ENCODE measurements at places on chromosomes 16 and 17.

DNA sequence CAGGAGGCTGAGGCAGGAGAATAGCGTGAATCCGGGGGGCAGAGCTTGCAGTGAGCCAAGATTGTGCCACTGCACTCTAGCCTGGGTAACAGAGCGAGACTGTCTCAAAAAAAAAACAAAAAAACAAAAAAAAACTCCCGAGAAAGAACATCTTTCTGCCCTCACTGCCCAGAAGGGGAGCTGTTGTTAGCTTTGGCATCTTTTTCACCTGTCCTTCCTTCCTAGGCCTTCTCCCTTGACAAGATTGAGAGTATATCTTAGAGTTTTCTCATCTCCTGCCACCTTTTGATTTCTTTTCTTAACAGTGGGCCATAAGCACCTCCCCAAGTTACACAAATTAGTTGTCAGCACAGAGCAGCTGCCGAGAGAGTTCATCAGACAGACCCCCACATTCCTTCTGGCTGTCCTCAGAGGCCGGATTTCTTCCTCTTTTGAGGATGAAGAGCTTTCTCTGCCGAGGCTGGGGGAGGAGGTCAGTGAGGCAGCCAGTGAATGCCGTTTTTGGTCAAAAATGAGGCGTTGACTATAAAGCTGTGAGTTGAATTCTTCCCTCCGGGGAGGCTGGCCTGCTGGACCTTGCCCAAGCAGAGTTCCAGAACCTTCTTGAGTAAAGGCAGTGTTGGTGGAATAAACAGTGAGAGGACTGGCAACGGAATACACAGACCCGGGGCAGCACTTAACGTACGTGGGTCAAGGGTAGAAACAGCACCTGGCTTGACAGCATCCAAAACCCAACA lies 127.0 kb downstream of the ABCC6 start:
- no peak for DNase-seq

GRCh38 chr16:15880434-15881308 lies 7.7 kb downstream of the CEP20 start:
- no peak for DNase-seq

DNA sequence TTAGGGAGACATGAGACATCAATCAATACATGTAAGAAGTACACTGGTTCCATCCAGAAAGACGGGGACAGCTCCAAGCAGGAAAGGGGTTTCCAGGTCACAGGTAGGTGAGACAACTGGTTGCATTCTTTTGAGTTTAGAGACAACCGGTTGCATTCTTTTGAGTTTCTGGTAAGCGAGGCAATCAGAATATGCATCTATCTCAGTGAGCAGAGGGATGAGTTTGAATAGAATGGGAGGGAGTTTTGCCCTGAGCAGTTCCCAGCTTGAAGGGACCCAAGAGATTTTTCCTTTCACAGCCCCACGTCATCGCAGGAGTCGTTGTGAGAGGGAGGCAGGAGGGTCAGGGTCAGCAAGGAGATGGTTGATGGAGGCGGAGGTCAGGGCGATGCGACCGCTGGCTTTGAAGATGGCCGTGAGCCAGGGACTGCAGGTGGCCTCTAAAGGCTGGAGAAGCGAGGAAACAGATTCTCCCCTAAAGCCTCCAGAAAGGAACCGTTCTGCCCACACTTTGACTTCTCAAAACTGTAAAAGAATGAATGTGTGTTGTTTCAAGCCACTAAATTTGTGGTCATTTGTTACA lies 36.5 kb downstream of the IRF8 start:
- DNase-seq, result no peak

DNA sequence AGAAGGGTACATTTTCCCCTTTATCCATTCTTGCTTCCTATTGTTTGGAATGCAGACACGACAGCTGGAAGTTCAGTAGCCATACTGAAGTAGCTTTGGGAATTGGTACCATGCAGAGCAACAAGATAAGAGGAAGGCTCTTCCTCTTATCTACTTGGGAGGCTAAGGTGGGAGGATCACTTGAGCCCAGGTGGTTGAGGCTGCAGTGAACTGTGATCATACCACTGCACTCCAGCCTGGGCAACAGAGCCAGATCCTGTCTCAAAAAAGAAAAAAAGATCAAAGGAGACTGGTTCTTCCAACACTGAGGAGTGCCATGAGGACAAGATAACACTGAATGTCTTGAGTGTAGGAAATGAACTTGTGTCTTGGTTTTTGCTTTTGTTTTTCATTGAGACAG lies 16.0 kb upstream of the RANGRF start:
- DNase-seq, result no peak

- DNase-seq, result no peak
Measured at GRCh38 chr17:38453951-38454421, 25.7 kb downstream of the ARHGAP23 start.

DNA sequence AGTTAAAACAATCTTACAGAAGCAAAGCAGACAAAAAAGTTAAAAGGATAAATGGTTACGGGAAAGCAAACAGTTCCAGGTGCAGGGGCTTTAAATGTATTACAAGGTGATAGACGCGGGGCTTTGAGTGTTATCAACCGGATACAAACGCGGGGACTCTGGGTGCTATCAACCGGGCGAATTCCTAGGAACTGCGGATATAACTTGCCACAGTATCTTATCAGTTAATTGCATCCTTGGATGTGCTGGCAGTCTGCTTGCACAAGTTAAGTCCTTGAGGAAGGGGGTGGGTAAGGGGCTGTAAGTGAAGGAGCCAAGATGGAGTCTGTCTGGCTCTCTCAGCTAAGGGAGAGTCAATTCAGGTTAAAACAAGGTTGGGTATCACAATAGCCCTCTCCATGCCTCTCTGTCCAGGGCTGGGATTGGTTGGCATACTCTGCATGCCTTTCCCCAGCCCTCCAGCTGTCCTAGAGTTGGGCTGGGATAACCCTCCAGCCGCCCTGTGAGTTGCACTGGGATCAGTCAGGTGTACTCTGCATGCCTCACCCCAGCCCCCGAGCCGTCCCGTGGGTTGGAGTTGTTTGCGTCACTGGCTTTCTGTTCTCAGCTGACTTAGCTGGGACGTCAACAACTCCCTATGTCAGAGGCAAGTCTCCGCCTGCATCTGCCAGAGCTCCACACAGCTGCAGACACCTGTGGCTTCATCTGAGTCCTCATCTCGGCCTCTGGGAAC lies 40.9 kb downstream of the TMEM235 start:
- DNase-seq, result peak; percentile 50

GRCh38 chr17:37744633-37744927 lies 279 bp downstream of the HNF1B start:
- DNase-seq, result no peak

DNA sequence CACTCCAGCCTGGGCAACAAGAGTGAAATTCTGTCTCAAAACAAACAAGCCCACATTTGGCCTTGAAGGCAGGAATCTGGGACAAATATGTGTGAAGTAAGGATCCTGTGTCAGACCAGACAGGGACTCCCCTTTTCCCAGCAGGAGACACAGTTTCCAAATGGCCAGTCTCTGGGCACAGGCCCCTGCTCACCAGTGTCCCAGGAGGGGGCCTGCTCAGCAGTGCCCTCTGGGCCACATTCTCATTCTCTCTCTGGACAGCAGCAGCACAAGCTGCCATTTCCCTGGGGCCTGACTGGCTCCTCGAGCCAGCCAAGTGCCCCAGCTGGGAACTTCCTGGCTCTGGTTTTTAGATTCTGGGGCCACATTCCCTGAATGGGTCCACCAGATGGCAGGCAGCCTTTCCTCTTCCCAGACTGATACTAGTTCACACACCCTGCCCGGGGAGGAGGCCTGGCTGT lies 11.7 kb upstream of the MNT start:
- DNase-seq, result no peak

GRCh38 chr17:72432143-72432621 lies 311.4 kb downstream of the SOX9 start:
- no peak for DNase-seq

- no peak for DNase-seq
Measured at GRCh38 chr17:57257895-57258851, 1.9 kb downstream of the MSI2 start.

GRCh38 chr17:75178453-75178852 lies 4.3 kb downstream of the SUMO2 start:
- DNase-seq, result no peak

DNA sequence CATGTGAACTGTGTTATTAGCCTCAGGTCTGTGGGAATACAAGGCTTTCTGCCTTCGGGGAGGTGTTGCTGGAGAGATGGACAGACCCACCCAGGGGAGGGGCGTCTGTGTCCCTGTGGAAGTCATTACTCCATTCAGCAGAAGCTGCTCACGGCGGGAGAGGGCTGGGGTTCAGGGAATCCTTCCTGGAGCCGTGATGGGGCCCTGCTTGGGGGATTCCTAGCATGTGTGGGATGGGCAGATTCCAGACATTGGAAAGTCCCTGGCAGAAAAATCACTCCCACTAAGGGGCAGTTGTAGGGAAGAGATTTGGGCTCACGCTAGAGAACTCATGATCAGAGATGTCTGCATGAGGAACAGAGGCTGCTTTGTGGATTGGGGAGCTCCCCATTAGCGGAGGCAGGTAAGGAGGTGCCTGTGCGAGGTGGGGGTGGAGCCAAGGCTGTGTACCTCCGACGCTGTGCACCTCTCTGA lies 56.3 kb upstream of the IL34 start:
- no peak for DNase-seq
